Ovary (tissue), 10 donors: ENCODE measurements at places on chromosomes 4 and X. TPM values are rescaled to one million over a fixed set of nuclear protein-coding genes. Genes with fewer than 3 reads are reported as not detected.

ITIH6 gene
- not detected for total RNA-seq

USP17L19 gene
- total RNA-seq: not detected

- no peak for DNase-seq
These were observed 912.5 kb upstream of the TENM3 start for GRCh38 chr4:181330654-181331201.

- peak; percentile 42 for DNase-seq
These were observed 4.2 kb upstream of the TMSB4X start for GRCh38 chrX:12970691-12971202.
